ENCODE measurements at places on chromosomes 3 and 15.

- no peak for DNase-seq
Measured at GRCh38 chr3:18264361-18264760, 160.8 kb downstream of the SATB1 start.

GRCh38 chr15:70851889-70852288, 2.1 kb downstream of the LARP6 start:
- no peak for DNase-seq

DNA sequence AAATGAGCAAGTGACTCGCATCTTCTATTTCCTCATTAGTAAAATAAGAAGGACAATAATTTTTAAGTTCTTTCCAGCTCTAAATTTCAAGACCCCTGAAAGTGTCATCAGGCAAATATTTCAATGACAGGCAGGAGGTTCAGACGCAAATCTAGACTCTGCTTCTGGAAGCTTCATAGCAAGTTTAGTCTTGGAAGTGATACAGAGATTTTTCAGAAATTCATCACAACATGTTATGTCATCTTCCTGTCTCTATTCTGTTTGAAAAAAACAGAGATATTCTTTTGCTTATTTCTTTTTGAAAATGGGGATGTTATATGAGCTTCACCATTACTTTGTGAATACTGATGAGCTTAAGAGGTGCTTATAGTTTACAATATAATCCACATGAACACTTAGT, 74.0 kb downstream of the C3orf85 start:
- no peak for DNase-seq

GRCh38 chr3:125024817-125025216, 31.0 kb downstream of the HEG1 start:
- DNase-seq, result no peak

DNA sequence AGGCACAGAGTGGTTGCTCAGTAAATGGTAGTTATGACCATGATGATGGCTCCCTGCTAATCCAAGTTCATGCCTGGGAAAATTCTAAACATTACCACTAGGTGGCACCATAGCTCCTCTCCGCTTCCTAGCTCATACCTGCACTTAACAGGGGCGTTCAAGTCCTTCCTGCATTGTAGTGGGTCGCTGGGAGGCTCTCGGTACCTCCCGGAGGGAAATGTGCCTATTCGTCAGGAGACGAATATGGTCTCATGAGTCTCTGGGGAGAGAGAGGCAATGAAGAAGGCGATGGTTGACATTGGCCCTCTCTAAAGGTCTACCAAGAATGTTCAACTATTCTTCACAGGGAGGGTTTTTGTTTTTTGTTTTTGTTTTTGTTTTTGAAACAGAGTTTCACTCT, 10.9 kb downstream of the MESP1 start:
- peak; percentile 30 for DNase-seq

- no peak for DNase-seq
Measured at GRCh38 chr3:66933233-66933632, 64.9 kb upstream of the KBTBD8 start.

DNA sequence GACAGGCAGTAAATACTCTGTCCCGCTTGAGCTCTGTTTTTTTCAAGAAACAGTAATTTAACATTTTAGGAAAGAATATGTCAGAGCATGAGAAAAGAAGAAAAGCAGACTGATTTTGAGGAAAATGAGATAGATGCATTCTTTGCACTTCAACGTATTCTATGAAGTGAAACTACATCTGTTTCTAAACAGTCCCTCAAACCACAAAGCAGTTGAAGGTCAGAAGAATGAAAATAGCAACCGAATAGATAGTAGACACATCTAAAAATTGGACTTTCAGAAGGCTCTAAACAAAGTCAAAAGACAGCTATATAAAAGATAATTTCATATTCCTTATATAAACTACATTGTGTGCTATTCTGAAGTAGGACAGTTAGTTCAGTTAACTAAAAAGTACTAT, 172.6 kb upstream of the LRRC3B start:
- DNase-seq, result no peak

- no peak for DNase-seq
Measured at GRCh38 chr15:96720251-96720650, 389.8 kb downstream of the NR2F2 start.

DNA sequence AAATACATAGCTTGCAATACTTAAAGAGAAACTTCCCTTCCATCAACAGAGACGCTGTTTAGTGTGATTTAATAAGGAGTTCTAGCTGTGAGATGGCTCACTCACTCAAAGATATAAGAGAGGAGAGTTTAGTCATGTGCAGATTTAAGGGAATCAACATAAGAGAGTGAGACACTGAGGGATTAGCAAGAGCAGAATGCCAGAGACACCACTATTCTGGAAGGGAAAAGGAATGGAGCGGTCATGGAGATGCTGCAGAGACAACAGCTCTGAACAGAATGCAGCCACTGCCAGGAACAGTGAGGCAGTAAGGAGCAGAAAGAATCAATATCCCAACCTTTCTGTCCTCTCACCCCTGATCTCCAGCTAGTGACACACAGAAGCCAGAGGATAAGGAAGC, 248.8 kb downstream of the MBNL1 start:
- no peak for DNase-seq

- DNase-seq, result no peak
Measured at GRCh38 chr3:101167376-101167775, 153.0 kb downstream of the IMPG2 start.

- no peak for DNase-seq
Measured at GRCh38 chr15:65824031-65824743, 32.1 kb upstream of the DENND4A start.
